Activated naive CD8-positive, alpha-beta T cell treated with anti-CD3 and anti-CD28 coated beads, Interleukin-2, amount 10 ng/mL, durations not matched to agents 7 days and 5 days (primary cell): ENCODE measurements at places on chromosomes 5 and 9. TPM values are rescaled to one million over a fixed set of nuclear protein-coding genes. Genes with fewer than 3 reads are reported as not detected.

The SPOCK1 gene
- total RNA-seq, result not detected

The ORM2 gene
- total RNA-seq, result not detected

The PCDHB5 gene
- total RNA-seq, result not detected

The IFNK gene
- total RNA-seq, result not detected

The IRX1 gene
- not detected for total RNA-seq

GRCh38 chr5:149265597-149265996 is 6.1 kb upstream of the AFAP1L1 start:
- no peaks in the 10 kb centered on the region for H3K36me3 ChIP-seq
- peaks cover 8% of the 10 kb centered on the region for H3K4me1 ChIP-seq
- no peak for DNase-seq

DNA sequence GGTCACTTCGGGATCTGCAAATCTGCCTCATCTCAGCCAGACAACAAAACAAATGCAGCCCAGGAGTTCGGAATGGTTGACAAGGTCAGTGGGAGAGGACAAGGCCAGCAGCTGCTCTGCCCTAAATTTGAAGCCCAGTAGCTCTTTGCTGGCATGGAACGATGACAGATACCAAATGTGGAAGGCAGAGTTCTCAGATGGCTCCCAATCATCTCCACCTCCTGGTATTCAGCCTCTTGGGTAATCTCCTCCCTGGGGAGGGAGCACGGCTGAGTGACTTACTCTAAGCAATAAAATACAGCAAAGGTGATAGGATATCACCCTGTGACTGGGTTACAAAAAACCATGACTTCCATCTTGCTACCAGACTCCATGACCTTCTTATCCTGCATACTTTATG is 172.8 kb downstream of the ENTREP1 start:
- no peak overlapping the region for H3K4me3 ChIP-seq
- no peak for DNase-seq
- H3K36me3 ChIP-seq, result no peaks in the 10 kb centered on the region
- no peak overlapping the region for H3K27ac ChIP-seq
- H3K4me1 ChIP-seq, result peaks cover 2% of the 10 kb centered on the region

- no peaks in the 10 kb centered on the region for H3K4me1 ChIP-seq
- no peak overlapping the region for H3K27ac ChIP-seq
- H3K27me3 ChIP-seq, result peaks cover 2% of the 10 kb centered on the region
- H3K4me3 ChIP-seq, result no peak overlapping the region
Measured at GRCh38 chr5:96220610-96221390, 212.2 kb downstream of the PCSK1 start.

DNA sequence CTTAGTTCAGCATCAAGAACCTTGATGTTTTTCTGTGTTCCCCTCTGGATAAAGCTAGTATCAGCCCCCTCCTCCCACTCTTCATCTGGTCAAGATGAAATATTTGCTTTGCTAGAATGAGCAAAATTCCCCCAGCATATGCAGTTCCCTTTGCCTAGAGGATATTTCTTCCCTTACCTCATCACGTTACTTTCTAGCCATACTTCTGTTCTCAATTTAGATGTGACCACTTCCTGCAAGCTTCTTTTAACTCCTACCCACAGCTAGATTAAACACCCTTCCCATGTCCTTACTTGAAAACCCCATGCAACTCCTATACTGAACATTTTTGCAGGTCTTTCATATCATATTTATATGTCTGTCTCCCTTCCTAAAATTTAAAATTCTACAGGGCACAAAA is 178.9 kb upstream of the TUSC1 start:
- H3K4me3 ChIP-seq, result no peak overlapping the region
- H3K27me3 ChIP-seq, result no peaks in the 10 kb centered on the region
- no peak for DNase-seq
- no peaks in the 10 kb centered on the region for H3K4me1 ChIP-seq

GRCh38 chr5:84618262-84618661 is 233.6 kb upstream of the EDIL3 start:
- H3K27ac ChIP-seq, result no peak overlapping the region
- no peaks in the 10 kb centered on the region for H3K36me3 ChIP-seq
- no peak for DNase-seq
- H3K4me3 ChIP-seq, result no peak overlapping the region
- H3K27me3 ChIP-seq, result no peaks in the 10 kb centered on the region

DNA sequence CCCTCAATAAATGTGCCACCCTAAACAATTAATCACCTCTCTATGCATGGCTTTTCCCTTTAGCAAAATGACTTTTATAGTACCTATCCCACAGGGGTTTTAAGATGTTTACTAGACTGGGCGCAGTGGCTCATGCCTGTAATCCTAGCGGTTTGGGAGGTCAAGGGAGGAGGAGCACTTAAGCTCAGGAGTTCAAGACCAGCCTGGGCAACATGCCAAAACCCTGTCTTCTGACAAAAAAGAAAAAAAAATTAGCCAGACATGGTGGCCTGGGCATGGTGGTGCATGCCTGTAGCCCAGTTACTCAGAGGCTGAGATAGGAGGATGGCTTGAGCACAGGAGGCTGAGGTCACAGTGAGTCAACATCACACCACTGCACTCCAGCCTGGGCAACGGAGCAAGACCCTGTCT is 13.5 kb downstream of the SH3TC2 start:
- H3K4me3 ChIP-seq, result no peak overlapping the region
- H3K4me1 ChIP-seq, result no peaks in the 10 kb centered on the region
- H3K27ac ChIP-seq, result no peak overlapping the region
- peaks cover 13% of the 10 kb centered on the region for H3K27me3 ChIP-seq
- DNase-seq, result no peak

DNA sequence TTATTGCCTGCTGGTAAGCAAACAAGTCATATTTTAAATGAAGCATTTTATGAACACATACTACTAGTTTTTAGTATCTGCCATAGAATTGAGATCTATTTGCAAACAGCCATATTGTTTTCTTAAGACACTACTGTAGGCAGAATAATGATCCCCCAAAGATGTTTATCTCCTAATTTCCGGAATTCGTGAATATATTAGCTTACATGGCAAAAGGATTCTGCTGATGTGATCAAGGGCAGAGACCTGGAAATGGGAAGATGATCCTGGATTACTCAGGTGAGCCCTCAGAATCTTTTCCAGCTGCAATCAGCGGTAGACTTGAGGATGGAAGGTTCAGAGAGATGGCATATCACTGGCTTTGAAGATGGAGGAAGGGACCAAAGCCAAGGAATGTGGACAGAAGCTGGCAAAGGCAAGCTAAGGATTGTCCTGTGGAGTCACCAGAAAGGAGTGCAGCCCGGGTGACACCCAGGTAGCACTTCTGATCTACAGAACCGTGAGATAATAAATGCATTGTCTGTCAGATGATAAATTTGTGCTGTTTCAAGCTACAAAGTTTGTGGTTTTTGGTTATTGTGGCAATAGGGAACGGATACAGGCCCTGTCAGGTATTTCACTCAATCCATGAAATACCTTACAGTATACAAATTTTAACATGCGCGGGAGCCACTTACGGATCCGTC is 1.0 kb upstream of the ERCC6L2 start:
- peaks cover 46% of the 10 kb centered on the region for H3K36me3 ChIP-seq
- DNase-seq, result no peak
- H3K4me3 ChIP-seq, result no peak overlapping the region
- H3K27ac ChIP-seq, result no peak overlapping the region
- peaks cover 22% of the 10 kb centered on the region for H3K4me1 ChIP-seq
- no peaks in the 10 kb centered on the region for H3K27me3 ChIP-seq
